ENCODE measurements at places on chromosomes 5 and 9.

DNA sequence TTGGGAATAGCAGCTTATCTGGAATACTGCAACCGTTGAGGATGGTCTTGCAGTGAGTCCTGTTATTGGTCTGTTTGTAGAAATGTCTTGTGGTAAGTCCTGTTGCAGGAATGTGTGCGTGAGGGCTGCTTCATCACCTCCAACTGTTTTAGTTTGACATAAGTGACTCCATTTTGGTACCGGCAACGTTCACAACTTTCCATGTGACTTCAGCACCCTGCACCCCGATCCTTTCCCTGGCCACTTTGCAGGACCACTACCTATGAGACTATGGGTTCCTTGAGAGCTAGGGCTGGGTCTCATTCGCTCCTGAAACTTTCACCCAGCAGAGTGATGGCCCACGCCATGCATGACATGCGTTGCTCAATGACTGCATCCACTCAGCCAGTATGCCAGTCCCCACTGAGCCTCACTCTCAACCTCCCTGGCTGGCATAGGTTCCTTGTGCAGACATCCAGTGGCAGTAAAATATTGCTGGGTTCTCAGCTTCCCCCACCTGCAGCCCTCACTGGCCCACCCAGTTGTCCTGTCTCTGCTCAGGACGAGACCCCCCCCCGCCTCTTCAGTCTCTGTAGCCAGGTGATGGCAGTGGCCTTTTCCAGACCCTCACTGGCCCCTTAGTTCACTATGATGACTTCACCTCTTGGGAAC, 8.0 kb downstream of the SURF6 start:
- no peak for DNase-seq

- DNase-seq = no peak
Measured at GRCh38 chr5:132651838-132652469, 6.0 kb upstream of the IL13 start.

DNA sequence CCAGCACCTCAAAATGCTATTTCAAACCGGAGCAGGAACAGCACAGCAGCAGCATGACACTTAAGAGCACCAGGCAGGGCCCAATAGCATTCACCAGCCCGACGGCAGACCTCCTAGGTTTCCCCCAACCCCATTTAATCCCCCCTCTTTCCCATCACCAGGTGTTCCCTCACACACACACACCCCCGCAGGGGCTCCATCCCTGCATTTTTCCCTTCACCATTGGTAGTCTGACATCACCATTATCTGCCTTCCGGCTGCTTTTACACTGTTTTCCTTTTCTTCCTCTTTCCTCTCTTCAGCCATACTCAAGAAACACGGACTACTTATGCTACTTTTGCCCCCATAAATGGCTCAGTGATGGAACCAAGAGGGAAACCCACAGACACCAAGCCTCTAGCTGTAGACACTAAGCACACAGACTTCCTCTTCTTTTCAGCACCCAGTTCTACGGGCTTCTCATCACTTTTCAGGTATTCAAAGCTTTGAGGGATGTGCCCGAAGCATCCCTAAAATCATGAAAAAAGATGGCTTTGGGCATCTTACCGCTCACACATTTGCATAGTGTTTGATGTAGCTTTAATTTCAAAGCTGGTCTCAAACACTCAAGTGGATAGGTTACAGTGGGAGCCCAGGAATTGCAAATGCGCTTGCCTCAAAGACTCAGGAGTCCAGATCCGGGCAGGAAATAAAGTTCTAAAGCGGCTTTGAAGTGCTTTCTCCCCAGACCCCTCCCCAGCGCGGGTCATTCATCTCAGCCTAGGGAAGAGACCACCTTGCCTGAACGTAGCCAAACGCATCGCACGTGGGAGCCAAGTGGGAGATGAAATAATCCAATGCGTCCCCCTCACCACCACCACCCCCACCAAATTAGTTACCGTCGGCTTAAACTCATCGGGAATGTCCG, 141.5 kb downstream of the TSSK1B start:
- DNase-seq = no peak

DNA sequence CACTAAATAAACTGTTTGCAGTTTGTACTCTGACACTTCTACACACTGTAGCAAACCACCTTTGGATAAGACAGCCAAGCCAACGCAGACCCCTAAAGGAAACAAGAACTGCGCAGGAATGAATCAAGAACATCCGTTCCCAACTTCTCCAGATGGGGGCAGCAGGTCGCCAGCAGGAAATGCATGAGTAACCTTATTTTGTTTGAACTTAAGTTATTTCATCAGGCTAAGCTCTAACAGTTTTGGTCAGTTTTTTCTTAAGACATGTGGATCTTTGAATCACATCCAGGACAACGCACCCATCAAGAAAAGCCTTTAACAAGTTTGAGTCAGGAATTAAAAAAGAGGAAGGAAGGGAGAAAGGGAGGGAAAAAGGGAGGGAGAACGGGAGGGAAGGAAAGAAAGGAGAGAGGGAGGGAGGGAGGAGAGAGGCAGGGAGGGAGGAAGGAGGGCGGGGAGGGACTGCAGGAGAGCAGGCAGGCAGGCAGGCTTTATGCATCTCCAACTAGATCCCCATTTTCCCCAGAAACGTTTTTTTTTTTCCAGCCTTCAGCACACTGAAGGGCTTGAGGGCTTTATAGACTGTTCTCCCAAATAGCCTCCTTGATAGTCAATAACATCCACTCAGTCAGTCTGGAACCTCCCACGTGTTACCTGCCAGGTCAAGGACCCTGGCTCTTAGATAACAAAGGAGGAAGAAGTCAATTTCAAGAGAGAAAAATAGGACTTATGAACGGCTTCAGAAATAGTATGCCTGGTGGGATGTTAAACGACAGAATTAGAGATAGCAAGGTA, 22.2 kb downstream of the BHMT start:
- DNase-seq = peak; percentile 76

- DNase-seq = peak; percentile 81
Measured at GRCh38 chr5:54703133-54703532, 185.6 kb downstream of the SNX18 start.

DNA sequence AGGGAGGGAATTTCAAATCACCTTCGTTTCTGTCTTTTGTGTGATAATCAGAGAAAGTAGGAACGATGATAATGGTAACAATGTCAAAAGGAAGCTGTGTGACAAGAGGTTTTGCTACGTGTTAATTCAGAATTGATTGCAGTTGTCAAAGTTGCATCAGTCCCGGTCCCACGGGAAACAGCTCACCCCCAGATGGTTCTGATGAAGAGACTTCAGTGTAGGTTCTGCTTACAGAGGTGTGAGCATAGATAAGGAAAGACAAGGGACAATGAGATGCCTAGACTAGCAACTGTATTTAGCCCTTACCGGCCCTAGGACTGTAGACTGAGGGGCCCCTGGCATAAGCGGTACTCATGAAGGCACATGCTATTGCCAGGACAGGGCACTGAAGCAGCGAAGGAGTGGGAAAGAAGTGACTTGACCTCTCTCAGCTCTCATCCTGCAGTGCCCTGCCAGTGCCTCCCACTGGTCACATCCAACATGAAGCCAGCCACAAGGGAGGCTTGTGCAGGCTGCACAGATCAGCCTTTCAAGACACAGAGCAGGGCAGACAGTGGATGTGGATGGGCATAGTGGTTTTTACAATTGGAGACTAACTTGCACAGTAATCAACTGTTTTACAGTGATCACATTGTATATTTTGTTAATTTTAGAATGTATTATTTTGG, 21.1 kb downstream of the PDE8B start:
- DNase-seq = no peak

DNA sequence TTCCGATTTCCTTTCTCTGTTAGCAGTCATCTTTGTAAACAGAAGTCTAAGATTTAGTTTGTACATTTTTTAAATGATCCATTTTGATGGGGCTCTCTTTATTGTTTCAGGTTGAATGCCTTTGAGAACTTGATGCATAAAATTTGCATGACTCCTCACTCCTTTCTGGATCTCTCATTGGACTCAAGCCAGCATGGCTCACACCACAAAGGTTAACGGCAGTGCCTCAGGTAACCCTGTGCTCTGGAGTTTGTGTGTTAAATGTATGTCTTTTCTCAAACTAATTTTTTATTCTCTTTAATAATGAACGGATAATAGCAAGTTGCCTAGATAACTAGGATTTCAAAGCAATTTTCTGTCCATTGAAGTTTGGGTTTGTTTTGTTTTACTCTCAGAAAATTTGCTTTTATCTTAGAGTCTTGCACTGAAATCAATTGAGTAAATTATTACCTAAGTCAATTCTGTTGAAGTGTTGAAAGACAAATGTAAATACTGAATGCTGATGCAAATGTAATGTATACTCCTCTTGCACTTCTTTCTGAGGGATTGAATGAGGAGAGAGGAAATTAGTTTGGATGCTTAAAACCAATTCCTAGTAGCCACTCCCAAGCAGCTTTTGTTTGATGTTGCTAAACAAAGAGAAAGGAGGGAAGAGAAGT, 164.6 kb upstream of the DMRT1 start:
- no peak for DNase-seq

DNA sequence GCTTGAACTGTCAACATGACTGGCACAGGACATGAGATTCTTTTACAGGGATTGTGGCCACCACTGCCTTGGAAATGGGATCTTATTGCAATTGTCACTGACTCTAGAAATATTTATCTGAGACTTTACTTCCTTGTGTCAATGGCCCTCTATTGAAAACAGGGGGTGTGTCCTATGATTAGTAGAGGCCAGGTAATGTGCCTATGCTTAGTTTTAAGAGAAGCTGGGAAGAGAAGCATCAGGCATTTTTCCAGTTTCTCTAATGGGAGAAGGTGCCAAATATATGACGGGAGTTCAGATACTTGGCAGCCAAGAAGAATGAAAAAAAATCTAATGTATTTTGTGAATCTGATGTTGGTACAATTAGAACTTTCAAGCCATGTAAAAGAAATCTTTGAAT, 73.9 kb upstream of the VCAN start:
- no peak for DNase-seq

DNA sequence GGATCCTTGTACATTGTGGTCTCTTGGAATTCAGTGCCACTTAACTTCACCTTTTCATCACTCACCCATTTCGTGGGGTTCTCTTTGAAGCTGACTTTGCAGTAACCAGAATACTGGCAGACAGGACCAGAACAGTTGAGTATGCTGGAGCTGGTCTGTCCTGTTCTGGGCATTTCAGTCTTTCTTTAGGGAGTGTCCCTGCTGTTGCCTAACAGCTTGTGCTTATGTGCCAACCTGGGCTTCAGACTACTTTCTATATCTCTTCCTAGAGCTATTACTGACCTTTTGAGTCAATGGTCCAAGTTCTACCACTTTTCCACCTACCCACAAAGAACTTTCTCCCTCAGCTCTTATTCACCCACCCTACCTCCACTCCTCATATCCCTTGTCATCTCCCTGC, 10.0 kb upstream of the INSL6 start:
- no peak for DNase-seq

DNA sequence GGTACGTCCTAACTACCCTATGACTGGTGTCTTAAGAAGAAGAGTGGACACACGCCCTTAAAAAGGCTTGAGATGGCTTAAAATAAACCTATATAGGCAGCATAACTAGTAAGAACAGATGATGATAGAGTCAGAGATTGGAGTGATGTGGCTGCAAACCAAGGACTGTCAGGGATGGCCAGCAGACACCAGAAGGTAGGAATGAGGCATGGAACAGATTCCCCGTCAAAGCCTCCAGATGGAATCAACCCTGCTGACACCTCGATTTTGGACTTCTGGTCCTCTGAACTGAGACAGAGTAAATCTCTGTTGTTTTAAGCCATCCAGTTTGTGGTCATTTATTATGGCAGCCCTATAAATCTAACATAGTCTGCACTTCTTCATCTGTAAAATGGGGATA, 7.4 kb downstream of the TMOD1 start:
- no peak for DNase-seq

DNA sequence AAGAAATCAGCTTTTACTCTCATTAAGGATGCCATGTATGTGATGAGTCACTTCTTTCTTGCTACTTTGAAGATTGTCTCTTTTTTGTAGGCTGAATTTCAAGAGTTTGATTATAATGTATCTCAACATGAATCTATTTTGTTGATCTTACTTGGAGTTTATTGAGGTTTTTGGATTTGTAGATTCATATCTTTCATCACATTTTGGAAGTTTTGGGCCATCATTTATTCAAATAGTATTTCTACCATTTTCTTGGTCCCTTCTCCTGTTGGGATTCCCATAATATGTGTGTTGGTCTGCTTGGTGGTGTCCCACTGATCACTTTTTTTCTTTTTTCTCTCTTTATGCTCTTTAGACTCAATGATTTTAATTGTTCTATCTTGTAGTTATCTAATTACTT, 116.3 kb downstream of the CNTLN start:
- DNase-seq = no peak

GRCh38 chr9:3793971-3794383, 268.2 kb upstream of the RFX3 start:
- DNase-seq = peak; percentile 12

- no peak for DNase-seq
Measured at GRCh38 chr5:95821110-95822021, 1.2 kb downstream of the GLRX start.

DNA sequence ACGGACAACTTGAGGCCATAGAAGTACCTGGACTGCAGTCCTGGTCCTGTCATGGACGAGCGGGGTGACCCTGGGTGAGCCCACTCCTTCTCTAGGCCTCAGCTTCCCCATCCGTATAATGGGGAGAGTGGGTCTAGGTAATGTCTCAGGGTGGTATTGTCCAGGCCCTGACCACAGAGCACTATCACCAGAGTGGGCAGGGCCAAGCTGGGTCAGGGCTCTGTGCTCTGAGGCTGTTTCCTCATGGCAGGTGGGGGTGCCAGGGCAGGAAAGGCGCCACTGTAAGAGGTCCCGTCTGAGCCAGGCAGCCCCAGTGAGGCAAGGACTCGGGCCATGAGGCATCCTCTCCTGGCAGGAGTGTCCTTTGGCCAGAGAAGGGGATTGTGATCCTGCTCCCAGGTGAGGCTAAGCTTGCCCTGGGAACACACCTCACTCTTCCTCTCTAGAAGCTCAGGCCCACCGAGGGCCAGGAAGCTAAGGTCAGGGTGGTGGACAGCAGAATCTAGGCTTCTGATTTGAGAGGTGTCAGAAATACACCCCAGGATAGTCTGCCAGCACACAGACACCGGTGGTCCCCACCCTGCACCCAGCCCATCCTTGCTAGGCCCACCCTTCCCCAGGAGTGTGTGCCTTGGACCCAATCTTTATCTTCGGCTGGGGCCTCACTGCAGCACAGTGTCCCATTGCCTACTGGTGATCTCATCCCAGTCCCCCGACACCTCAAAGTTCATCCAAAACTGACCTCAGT, 1.5 kb upstream of the MYOZ3 start:
- DNase-seq = no peak

GRCh38 chr5:139460455-139460854, 2.1 kb downstream of the ECSCR start:
- DNase-seq = no peak

DNA sequence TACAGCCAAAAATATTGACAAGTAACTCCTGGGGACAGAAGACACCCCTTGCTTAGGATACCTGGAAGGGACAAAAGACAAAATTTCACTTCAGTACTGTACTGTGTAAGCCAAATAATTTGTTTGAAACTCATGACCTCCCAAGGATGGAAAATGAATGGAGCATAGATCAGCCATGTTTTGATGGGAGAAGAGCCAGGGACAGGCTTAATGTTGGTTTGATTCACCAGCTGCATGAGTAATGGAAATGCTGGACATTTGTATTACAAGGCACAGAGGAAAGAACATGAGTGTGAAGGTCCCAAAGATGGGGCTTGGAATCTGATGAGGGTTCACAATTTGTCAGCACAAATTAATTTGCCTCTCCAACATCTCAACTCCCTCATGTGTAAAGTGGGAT, 122.8 kb downstream of the ENC1 start:
- peak; percentile 79 for DNase-seq

- DNase-seq = no peak
Measured at GRCh38 chr9:134864821-134865190, 15.8 kb upstream of the FCN2 start.

Data from astrocyte of the cerebellum (primary cell).